ENCODE measurements at places on chromosomes 16 and 17. TPM values are rescaled to one million over a fixed set of nuclear protein-coding genes. Genes with fewer than 3 reads are reported as not detected.

The TP53TG3 gene
- not detected for total RNA-seq

The CSH1 gene
- total RNA-seq: not detected

The PPP1R27 gene
- total RNA-seq: not detected

The CACNG3 gene
- not detected for total RNA-seq

The MT1M gene
- 1.8 TPM for total RNA-seq

The BBS2 gene
- 44.8 TPM for total RNA-seq

The BRCA1 gene
- total RNA-seq: 29.0 TPM

- no peak overlapping the region for H3K4me3 ChIP-seq
- H3K27me3 ChIP-seq: no peaks in the 10 kb centered on the region
- H3K27ac ChIP-seq: no peak overlapping the region
- peak; percentile 89 for DNase-seq
These were observed 16.1 kb downstream of the GDE1 start for GRCh38 chr16:19505600-19506303.

GRCh38 chr16:57260294-57260929, 15.4 kb downstream of the ARL2BP start:
- no peak overlapping the region for H3K4me3 ChIP-seq
- peak overlapping the region; percentile 92 for H3K27ac ChIP-seq

- DNase-seq: no peak
- H3K27ac ChIP-seq: no peak overlapping the region
- H3K4me3 ChIP-seq: no peak overlapping the region
- H3K4me1 ChIP-seq: peaks cover 13% of the 10 kb centered on the region
- peaks cover 12% of the 10 kb centered on the region for H3K27me3 ChIP-seq
- no peaks in the 10 kb centered on the region for H3K36me3 ChIP-seq
These were observed 51.1 kb downstream of the SRCIN1 start for GRCh38 chr17:38554430-38555350.

GRCh38 chr17:16923904-16924695, 47.8 kb downstream of the TNFRSF13B start:
- DNase-seq: no peak
- H3K27ac ChIP-seq: no peak overlapping the region
- no peak overlapping the region for H3K4me3 ChIP-seq
- H3K27me3 ChIP-seq: no peaks in the 10 kb centered on the region
- H3K4me1 ChIP-seq: no peaks in the 10 kb centered on the region

- H3K36me3 ChIP-seq: no peaks in the 10 kb centered on the region
- H3K27me3 ChIP-seq: no peaks in the 10 kb centered on the region
- H3K4me1 ChIP-seq: no peaks in the 10 kb centered on the region
These were observed 423.2 kb upstream of the C16orf82 start for GRCh38 chr16:26643519-26643918.

DNA sequence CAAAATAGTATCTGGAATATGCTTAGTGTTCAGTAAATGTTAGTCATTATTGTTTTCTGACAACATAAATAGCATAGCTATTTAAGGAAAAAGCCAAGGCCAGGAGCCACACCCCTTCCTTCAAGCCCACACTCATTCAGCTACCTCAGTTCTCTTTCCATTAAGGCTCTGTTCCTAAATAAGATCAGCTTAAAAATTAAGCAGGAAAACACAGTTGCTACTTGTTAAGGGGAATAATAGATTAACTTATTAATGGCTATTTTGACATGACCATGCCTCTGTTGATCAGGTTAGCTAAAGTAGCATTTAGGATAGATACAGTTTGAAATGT, 158.1 kb downstream of the CHD9 start:
- peaks cover 35% of the 10 kb centered on the region for H3K4me1 ChIP-seq
- no peak overlapping the region for H3K27ac ChIP-seq
- no peaks in the 10 kb centered on the region for H3K27me3 ChIP-seq
- H3K4me3 ChIP-seq: no peak overlapping the region
- peak; percentile 17 for DNase-seq

DNA sequence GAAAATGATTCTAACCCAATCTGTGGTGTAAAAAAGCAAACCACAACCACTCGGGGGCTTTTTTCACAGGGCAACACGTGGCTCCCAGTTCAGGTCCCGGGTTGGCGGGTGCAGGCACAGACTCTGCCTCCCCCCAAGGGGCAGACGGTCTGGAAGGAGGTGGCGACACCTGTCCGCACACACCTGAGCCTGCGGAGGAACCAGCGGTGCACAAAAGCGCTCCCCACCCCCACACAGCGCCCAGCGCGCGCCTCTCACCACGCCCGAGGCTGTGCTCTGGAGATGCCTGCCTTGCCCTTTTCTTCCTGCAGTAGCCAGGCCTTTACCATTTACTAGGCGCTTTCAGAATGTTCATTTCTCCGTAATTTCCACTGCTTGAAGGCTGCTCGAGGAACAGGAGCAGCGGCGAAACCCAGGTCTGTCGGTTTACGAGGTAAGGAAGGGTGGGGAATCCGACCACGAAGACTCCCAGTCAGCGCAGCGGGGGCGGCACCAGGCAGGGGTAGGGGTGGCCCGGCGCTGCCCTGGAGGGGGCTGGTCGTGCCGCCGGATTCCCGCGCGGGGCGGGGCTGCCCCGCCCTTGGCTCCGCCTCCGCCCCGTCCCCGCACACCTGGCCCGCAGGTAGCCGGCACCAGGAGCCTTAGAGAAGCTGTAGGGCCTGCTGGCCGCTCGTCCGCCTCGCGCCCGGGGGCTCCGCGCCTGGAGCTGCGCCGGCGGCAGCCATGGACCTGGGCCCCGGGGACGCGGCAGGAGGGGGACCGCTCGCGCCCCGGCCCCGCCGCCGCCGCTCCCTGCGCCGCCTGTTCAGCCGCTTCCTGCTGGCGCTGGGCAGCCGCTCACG, at the start of gene USP43:
TSS of gene USP43 (plus strand) at position 608 of the 842 bp plus-strand sequence. CDS start at position 724, 116 bp downstream.
- H3K27ac ChIP-seq: no peak within 1 kb of the TSS
- H3K27me3 ChIP-seq: peaks cover 14% of the 10 kb centered on the region
- no peak for DNase-seq
- no peaks in the 10 kb centered on the region for H3K36me3 ChIP-seq
- H3K4me3 ChIP-seq: no peak within 1 kb of the TSS

DNA sequence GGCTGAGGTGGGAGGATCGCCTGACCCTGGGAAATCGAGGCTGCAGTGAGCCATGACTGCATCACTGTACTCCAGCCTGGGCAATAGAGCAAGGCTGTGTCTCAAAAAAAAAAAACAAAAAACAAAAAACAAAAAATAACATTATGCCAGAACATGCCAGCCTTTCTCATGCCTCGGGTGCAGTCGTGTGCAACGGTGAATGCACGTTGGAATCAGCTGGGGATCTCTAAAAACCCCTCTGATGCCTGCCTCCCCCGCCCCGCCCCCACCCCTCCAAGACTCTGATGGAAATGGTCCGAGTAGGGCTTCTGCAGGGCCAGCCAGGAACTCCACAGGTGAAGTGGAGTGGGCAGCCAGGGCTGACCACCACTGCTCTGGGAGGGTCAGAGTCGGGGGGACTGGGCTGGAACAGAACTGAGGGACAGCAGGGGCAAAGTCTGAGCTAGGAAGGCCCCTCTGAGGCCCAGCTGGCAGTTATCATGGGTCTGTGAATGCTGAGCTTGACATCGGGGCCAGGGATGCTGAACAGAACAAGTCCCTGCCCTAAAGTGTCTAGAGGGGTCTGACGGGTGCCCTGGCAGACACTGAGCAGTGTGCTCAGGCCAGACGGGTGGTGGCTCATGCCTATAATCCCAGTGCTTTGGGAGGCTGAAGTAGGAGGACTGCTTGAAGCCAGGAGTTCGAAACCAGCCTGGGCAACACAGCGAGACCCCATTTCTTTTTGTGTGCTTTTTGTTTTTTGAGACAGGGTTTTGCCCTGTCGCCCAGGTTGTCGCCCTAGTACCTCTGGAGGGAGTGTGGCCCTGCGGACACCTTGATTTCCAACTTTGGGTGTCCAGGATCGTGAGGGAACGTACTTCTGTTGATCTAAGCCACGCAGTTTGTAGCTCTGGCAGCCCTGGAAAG, 193.4 kb upstream of the GSE1 start:
- no peaks in the 10 kb centered on the region for H3K36me3 ChIP-seq
- no peak for DNase-seq
- no peak overlapping the region for H3K27ac ChIP-seq

DNA sequence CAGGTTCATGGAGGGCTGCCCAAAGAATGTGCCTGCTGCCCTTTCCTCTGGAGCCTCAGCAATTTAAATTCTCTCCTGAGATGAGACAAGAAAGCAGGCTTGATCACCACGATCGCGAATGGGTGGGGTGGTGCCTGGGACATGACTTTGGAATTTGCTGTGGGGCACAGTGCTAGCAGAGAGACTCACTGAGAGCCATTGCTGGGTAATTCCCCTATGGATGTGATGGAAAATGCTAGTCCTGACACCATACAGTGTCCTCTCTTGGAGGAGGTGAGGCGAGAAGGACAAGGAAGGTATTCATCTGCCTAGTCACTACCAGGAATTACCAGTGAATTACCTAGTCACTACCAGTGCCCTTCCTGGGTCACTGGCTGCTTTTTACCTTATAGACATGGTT, 15.5 kb downstream of the FAM20A start:
- H3K36me3 ChIP-seq: no peaks in the 10 kb centered on the region
- H3K27ac ChIP-seq: no peak overlapping the region
- no peaks in the 10 kb centered on the region for H3K4me1 ChIP-seq
- no peaks in the 10 kb centered on the region for H3K27me3 ChIP-seq

- H3K27me3 ChIP-seq: peaks cover 3% of the 10 kb centered on the region
- no peaks in the 10 kb centered on the region for H3K36me3 ChIP-seq
- H3K27ac ChIP-seq: no peak overlapping the region
- no peak overlapping the region for H3K4me3 ChIP-seq
- H3K4me1 ChIP-seq: peaks cover 11% of the 10 kb centered on the region
These were observed 3.1 kb downstream of the SLC5A2 start for GRCh38 chr16:31486045-31486444.

- peaks cover 3% of the 10 kb centered on the region for H3K27me3 ChIP-seq
- no peaks in the 10 kb centered on the region for H3K36me3 ChIP-seq
- no peak overlapping the region for H3K27ac ChIP-seq
- H3K4me1 ChIP-seq: no peaks in the 10 kb centered on the region
- no peak overlapping the region for H3K4me3 ChIP-seq
- DNase-seq: no peak
These were observed 10.9 kb upstream of the TAC4 start for GRCh38 chr17:49858796-49859195.

- no peak overlapping the region for H3K4me3 ChIP-seq
- DNase-seq: no peak
- H3K4me1 ChIP-seq: no peaks in the 10 kb centered on the region
These were observed 313.3 kb upstream of the CCL2 start for GRCh38 chr17:33941744-33942143.

DNA sequence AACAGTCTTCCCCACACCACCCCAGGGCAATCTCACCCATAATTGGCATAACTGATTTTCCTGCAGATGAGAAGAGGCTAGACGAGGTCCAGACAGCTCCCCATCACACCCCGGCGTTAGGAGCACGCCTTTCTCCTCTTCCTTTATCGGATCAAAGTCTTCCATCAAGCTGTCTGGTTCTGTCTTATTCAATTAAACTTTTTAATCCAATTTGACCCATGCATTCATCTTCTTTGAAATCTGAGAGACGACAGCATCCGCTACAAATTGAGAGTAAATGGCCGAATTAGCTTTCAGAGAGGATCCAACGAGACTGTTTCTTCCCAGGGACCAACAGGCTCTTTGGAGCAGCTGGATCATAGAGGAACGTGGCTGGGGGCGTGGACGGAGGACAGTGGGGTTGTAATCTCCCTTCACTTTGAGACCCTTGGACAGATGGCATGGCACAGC, 44.4 kb upstream of the GPRC5B start:
- no peak overlapping the region for H3K4me3 ChIP-seq
- no peak overlapping the region for H3K27ac ChIP-seq
- DNase-seq: no peak
- no peaks in the 10 kb centered on the region for H3K27me3 ChIP-seq
- no peaks in the 10 kb centered on the region for H3K4me1 ChIP-seq
- H3K36me3 ChIP-seq: no peaks in the 10 kb centered on the region

- H3K36me3 ChIP-seq: no peaks in the 10 kb centered on the region
- peaks cover 2% of the 10 kb centered on the region for H3K27me3 ChIP-seq
- DNase-seq: peak; percentile 97
- peak overlapping the region; percentile 74 for H3K27ac ChIP-seq
- peaks cover 18% of the 10 kb centered on the region for H3K4me1 ChIP-seq
These were observed 17.1 kb upstream of the CCR7 start for GRCh38 chr17:40582328-40582901.

Data from endothelial cell of umbilical vein (primary cell).